ENCODE measurements at places on chromosomes 5 and 9.
A peak's percentile ranks its signal among the peaks of the same experiment; 100 is the strongest.

DNA sequence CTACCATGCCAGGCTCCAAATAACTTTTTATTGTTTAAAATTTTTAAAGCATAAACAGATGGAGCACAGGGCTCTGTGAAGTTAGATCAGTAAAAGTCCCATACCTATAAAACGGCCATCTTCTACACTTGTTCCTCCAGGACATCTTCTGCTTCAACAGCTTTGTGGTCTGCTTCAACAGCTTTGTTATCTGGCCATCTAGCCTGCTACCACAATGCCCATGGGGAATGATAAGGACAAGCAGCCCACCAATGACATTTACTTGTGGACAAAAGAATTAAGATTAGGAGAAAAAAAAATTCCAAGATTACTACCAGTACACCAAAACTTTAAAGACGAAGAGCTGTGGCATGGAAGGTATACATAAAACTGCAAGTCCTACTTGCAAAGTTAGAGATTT is 2.2 kb upstream of the VPS13A start:
- no peak for DNase-seq

- peak; percentile 94 for DNase-seq
These were observed 388.7 kb downstream of the CETN3 start for GRCh38 chr5:90020575-90021538.

GRCh38 chr9:21974343-21974721 is 19.9 kb downstream of the CDKN2A start:
- no peak for DNase-seq

GRCh38 chr9:129773262-129774048 is 20.6 kb upstream of the PTGES start:
- DNase-seq: no peak
